ENCODE measurements at places on chromosomes 7 and 10. TPM values are rescaled to one million over a fixed set of nuclear protein-coding genes. Genes with fewer than 3 reads are reported as not detected.
A peak's percentile ranks its signal among the peaks of the same experiment; 100 is the strongest.

PHKG1 gene
- 0.44 TPM for total RNA-seq

PTPN20 gene
- not detected for total RNA-seq

PNLIP gene
- not detected for total RNA-seq

GRCh38 chr7:150428671-150429451 lies 21.6 kb upstream of the GIMAP8 start:
- H3K4me3 ChIP-seq = no peak overlapping the region
- peaks cover 6% of the 10 kb centered on the region for H3K4me1 ChIP-seq
- no peaks in the 10 kb centered on the region for H3K36me3 ChIP-seq
- peaks cover 56% of the 10 kb centered on the region for H3K27me3 ChIP-seq
- DNase-seq = no peak

DNA sequence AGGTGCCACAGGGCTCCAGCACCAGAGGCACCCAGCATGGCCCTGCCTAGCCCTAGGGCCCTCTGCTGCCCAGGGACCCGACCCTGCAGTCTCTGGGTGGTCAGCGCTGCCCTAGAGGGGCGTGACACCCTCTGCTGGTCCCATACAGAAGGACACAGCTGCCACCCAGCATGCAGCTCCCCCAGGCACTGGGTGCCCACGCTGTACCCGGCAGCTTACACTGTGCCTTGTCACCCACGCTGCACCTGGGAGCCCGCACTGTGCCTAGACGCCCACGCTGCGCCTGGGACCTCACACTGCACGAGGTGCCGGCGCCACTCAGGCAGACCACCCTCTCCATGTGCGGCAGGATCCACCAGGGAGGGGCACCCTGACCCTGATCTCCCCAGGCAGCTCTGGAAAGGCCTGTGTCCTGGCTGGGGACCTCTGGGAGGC lies 55.2 kb downstream of the PWWP2B start:
- DNase-seq = no peak
- H3K36me3 ChIP-seq = no peaks in the 10 kb centered on the region
- no peak overlapping the region for H3K27ac ChIP-seq
- H3K27me3 ChIP-seq = peaks cover 3% of the 10 kb centered on the region
- peaks cover 78% of the 10 kb centered on the region for H3K4me1 ChIP-seq
- no peak overlapping the region for H3K4me3 ChIP-seq

- H3K4me1 ChIP-seq = peaks cover 64% of the 10 kb centered on the region
- no peak overlapping the region for H3K4me3 ChIP-seq
- no peak for DNase-seq
- H3K36me3 ChIP-seq = no peaks in the 10 kb centered on the region
- peaks cover 8% of the 10 kb centered on the region for H3K27me3 ChIP-seq
Measured at GRCh38 chr7:486216-486743, 33.4 kb downstream of the PDGFA start.

DNA sequence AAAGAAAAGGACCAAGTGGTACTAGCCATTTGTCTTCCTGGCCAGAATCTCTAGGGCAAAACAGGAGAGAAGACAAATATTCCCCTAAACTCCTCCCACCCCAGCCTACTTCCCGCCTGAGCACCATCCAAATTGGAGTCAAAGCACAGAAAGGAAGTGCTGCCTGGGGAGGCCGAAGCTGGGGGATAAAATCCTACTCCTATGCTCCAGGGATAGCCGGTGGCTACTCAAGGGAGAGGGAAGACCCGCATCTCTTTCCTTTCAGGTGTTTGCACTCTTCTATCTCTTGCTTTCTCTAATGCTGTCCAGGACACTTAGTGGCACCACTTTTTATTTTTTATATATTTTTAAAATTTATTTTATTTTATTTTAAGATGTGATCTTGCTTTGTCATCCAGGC lies 7.1 kb upstream of the DUSP5 start:
- H3K27me3 ChIP-seq = 0 out of 2 replicates have a peak, but pooled peaks cover 2% of the 10 kb centered on the region
- no peak overlapping the region for H3K4me3 ChIP-seq
- H3K27ac ChIP-seq = no peak overlapping the region
- DNase-seq = no peak
- H3K36me3 ChIP-seq = no peaks in the 10 kb centered on the region

GRCh38 chr10:29205787-29206186 lies 83.1 kb upstream of the LYZL1 start:
- H3K27ac ChIP-seq = no peak overlapping the region
- no peaks in the 10 kb centered on the region for H3K4me1 ChIP-seq
- H3K4me3 ChIP-seq = no peak overlapping the region
- H3K36me3 ChIP-seq = no peaks in the 10 kb centered on the region
- DNase-seq = no peak
- H3K27me3 ChIP-seq = no peaks in the 10 kb centered on the region

- DNase-seq = no peak
- no peak overlapping the region for H3K27ac ChIP-seq
- no peaks in the 10 kb centered on the region for H3K4me1 ChIP-seq
- H3K4me3 ChIP-seq = no peak overlapping the region
- no peaks in the 10 kb centered on the region for H3K36me3 ChIP-seq
Measured at GRCh38 chr10:11227103-11227502, 209.4 kb downstream of the CELF2 start.

DNA sequence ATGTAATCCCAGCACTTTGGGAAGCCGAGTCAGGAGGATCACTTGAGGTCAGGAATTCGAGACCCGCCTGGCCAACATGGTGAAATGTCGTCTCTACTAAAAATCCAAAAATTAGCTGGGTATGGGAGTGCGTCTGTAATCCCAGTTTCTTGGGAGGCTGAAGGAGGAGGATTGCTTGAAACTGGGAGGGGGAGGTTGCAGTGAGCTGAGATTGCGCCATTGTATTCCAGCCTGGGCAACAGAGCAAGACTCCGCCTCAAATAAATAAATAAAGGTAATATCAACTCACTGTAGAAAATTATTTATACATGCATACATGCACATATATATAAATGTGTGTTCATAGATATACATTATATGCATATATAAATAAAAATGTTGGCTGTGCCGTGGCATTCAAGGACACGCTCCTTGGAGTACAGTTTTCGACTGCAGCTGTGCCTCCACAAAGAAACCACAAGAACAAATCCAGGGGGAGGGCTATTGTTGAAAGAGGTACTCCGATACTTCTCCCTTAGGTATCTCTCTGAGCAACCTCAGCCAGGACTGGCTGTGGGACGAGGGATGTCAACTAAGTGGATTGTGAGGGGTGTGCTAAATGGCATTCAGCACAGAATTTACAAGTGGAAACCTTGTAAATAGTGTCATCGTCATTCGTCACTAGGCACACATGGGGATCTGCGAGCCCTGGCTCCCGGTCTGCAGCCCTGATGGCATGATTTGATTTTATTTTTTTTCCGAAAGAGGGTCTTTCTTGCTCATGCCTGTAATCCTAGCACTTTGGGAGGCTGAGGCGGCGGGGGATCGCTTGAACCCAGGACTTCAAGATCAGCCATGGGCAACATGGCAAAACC lies 49.3 kb downstream of the HIP1 start:
- H3K27ac ChIP-seq = peak overlapping the region; percentile 70
- no peak for DNase-seq
- peaks cover 58% of the 10 kb centered on the region for H3K4me1 ChIP-seq
- H3K36me3 ChIP-seq = no peaks in the 10 kb centered on the region
- H3K4me3 ChIP-seq = no peak overlapping the region

- H3K36me3 ChIP-seq = no peaks in the 10 kb centered on the region
- no peaks in the 10 kb centered on the region for H3K4me1 ChIP-seq
- no peak overlapping the region for H3K4me3 ChIP-seq
- DNase-seq = no peak
- H3K27ac ChIP-seq = no peak overlapping the region
- H3K27me3 ChIP-seq = no peaks in the 10 kb centered on the region
Measured at GRCh38 chr7:145411066-145411465, 575.2 kb upstream of the TPK1 start.

- H3K27me3 ChIP-seq = no peaks in the 10 kb centered on the region
- H3K36me3 ChIP-seq = no peaks in the 10 kb centered on the region
- H3K4me1 ChIP-seq = peaks cover 31% of the 10 kb centered on the region
- no peak overlapping the region for H3K27ac ChIP-seq
Measured at GRCh38 chr7:158595068-158595467, 7.4 kb upstream of the PTPRN2 start.

All from HepG2 (cell line).